Spinal cord (tissue), 10 donors: ENCODE measurements at places on chromosomes 3 and 15.

- no peak for DNase-seq
Measured at GRCh38 chr15:52480990-52481389, 47.7 kb downstream of the MYO5A start.

- DNase-seq, result no peak
Measured at GRCh38 chr3:12371525-12372140, 82.8 kb downstream of the PPARG start.

DNA sequence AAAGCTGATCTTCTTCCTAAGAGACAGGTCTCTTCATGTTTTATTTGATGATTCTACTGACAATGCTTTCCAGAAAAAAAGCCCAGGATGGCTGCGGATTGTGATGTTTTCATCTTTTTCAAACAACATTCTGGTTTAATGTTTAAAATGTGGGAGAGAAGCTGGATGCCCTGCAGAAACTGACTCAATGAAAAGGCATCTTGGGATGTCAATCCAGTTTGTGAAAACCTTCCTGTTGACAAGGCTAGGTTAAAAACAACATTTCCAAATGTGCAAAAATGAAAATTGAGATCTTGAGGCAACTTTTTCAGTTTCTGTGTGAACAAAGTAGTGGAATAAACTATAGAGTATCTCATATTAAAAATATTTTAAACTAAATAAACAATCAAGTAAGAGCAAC, 156.0 kb upstream of the MRPL3 start:
- no peak for DNase-seq

DNA sequence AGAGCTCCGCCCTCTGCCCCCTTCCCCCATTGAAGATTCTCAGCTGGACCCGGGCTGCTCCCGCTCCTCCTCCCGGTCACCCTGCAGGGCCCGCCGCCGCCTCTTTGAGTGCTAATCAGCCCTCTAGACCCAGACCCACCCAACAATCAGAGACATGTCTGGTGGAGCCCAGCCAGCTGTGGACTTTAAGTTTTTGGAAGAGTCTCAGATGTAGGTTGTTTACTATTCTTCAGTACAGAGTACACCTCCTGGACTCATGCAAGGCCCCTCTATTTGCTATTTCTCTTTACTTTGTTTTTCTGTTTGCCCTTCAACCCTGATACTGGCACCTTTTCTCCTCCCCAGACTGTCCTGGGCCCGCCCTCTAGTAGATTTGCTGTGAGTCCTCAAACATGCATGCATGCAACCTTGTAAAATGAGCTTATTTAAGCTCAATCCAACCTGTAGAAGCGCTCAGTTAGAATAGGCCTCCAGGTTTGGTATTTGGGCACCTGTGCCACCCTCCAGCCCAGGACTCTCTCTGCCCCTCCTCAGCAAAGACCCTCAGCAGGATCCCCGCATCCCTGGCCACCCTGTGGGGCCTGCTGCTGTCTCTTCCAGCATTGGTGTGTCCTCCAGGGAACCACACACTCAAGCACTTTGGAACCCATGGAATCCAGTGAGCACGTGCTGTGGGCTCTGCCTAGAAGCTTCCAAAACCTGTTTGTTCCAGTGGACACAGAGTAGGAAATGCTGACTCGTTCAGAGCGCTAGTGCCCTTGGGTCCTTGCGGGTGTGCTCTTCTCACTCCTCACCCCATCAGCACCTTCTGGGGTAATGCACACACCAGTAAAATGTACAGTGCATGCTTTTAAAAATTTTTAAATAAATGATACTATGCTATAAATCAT, 4.6 kb downstream of the PRR23E start:
- no peak for DNase-seq

- DNase-seq, result no peak
Measured at GRCh38 chr15:93614386-93615104, 525.5 kb upstream of the RGMA start.

DNA sequence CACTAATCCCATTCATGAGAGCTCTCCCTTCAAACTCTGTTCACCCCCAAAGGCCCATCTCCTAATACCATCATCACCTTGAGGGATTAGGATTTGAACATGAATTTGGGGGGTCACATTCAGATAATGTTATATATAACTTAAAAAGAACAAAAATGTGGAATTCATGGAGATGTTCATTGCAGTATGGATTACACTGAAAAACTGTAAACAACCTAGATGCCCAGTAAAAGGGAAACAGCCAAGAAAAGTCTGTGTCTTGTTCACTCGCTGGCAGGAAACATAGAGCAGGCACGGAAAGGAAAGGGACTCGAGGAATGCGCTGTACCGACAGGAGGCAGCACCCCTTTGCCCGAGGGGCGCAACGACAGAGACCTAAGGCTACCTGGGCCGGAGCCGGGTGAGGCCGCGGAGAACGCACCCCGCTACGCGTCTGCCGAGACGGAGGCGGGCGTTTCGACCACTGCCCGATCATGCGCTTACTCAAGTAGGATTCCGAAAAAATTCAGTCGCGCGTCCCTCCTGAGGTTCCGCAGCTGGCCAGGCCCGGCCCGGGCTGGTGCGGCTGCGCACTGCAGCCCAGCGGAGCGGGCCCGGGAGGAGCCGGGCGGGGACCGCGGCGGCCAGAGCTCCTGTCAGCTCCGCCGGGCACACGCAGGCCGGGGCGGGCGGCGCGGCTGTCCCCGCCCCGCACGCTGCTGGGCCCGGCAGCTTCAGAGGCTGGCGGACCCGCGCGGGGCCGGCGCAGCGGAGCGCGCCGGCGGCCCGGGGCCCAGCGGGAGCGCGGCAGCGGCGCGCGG, 862 bp upstream of the MAN2A2 start:
- DNase-seq, result peak; percentile 56

DNA sequence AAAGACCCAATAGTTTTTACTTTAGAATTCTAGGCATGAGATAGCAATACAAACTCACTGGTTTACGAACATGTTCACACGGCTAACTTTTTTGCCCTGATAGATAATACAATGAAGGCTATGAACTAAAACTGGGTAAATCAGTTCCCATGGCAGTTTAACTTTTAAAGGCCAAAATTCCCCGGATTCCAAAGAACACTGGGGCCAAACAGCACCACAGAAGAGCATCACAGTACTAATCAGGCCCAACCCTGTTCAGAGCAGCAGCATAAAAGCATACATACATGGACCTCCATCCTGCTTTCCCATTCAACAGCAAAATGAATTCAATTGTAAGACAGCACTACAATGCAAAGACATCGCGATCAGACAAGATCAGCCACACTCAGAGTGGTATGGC, 540.3 kb upstream of the CCDC54 start:
- DNase-seq, result no peak

DNA sequence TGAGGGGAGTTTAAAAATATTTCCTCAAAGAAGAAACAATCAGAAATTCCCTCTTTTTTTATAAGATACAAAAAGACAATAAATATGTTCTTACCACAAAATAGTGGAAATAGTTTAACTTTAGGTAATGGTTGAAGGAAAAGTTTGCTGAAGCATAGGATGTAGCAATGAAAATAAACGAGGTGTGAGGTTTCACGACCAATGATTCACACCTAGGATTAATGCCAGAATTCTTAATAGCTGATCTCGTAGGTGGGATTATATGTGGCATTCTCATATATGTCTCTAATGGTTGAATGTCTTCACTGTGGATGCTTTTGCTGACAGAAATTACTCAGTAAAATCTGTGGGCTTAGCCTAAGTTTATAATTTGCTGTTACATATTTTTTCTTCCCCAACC, 467.7 kb downstream of the FGF12 start:
- no peak for DNase-seq

DNA sequence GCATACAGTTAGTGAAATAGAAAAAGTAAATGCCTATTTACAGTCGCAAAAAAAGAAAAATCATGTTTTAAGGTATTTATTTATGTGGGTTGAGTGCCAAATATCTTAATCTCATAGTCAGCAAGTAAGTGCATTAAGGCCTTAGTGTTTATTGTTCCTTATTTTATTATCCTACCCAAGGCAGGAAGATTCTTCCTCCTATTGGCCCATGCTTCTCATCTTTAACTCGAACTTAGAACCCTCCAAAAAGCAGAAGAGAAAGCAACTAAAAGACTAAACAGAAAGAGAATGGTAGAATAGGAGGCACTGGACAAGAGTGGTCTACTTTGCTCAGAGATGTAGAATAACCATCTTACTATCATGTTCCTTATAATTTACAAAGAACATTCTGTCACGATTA, 7.5 kb downstream of the RFX7 start:
- no peak for DNase-seq

DNA sequence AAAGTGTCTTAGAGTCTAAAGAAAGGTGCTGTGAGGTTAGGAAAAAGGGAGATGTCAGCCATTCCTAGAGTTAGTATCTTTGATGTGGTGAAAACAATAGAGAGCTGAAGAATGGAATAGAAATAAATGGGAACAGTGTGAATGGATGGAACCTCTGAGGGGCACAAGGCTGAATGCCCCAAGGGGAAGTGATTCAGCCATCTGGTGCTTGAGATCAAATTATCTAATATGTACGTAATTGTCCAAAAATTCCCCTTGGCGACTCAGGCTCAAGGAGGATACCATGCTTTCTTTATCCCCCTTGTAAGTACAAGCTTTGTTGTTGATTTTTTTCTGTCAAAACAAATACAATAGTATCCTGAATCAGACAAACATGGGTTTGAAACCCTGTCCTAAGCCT, 361.6 kb downstream of the LSAMP start:
- no peak for DNase-seq

- no peak for DNase-seq
Measured at GRCh38 chr3:34013818-34014570, 215.6 kb downstream of the PDCD6IP start.

GRCh38 chr3:171013822-171014748, 12.4 kb downstream of the SLC2A2 start:
- DNase-seq, result no peak

- no peak for DNase-seq
Measured at GRCh38 chr3:128850544-128850943, 28.9 kb upstream of the ACAD9 start.

GRCh38 chr15:100920516-100921135, 1.5 kb downstream of the LRRK1 start:
- DNase-seq, result no peak

DNA sequence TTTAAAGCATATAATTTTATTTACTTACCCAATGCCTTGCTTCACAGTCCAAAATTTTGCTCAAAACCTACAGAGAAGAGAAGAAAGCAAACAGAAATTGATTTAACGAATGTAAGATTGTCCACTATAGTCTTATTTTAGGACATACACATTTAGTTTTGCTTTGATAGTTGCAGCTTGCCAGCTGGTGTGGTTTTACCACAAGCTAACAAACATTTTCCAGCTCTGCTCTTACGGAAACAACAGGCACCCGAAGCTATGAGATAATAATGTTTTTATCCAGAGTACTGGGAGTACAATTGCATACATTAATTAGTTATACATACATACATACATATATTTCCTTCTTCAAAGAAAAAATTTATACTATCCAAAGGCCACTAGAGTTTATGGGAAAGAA, 10.4 kb downstream of the BCL6 start:
- DNase-seq, result no peak

- DNase-seq, result no peak
Measured at GRCh38 chr3:25573386-25574171, 91.1 kb downstream of the TOP2B start.

DNA sequence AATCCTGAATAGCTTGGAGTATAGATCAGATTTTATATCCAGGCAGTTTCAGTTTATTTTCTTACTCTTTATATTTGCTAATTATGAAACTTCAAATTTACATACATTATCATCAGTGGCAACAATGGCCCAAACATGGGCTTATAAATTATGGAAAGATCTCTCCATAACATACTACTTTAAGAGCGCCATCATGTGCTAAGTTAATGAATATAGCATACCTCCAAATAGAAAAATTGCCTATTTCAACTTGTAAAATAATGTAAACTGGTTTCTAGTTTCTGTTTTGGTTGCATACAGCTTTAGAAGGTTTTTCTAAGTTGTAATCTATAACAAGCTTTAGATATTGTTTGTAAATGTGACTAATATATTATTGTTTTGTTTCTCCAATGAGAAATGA, 531.3 kb upstream of the UBE2E2 start:
- DNase-seq, result no peak

GRCh38 chr3:71752831-71753700, 589 bp upstream of the GPR27 start:
- DNase-seq, result no peak

DNA sequence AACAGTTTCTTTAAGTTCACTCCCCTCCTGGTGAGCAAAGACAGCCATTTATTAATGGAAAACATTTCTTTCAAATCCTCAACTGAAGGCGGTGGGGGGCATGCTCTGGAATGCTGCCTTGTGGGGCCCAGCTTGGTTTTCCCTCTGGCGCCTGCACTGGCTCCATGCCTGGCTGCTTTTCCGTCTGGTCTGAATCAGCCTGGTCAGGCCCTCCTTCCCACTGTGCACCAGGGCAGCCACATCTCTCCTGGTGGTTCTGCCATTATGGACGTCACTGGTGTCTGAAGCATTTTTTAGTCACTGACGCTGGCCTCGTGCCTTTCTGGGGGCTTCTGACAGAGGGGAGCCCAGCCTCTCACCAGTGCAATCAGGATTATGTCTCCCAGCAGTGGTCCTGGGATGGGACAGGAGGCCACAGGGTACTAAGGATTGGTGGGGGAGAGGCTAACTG, 57.6 kb upstream of the APEH start:
- DNase-seq, result no peak

DNA sequence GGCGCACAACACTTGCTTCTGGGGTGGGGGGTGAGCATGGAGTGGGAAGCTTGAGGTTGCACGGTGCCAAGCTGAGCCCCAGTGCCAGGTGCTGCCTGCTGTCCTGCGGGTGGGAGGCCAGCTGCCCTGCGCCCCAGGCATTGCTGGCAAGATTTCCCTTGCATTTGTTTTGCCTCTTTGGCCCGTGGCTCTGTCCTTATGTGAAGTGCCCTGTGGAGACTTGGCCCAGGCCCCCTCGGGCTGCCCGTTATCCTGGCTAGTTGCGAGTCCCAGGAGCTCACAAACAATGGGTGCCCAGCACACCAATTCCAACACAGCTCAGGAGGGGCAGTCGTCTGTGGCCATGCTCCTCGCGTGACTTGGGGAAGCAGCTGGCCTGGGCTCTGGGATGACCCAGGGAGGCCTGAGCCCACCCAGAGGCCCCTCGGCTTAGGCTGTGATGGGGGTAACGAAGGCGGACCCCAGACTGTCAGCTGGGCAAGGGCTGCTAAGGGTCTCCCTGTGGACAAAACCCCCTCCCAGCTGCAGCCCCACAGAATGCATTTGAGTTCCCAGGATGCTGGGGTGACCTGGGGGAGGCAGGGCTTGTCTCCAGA, 5.9 kb downstream of the C3orf22 start:
- no peak for DNase-seq

- peak; percentile 4 for DNase-seq
Measured at GRCh38 chr3:111577798-111578685, 17.1 kb downstream of the ZBED2 start.

DNA sequence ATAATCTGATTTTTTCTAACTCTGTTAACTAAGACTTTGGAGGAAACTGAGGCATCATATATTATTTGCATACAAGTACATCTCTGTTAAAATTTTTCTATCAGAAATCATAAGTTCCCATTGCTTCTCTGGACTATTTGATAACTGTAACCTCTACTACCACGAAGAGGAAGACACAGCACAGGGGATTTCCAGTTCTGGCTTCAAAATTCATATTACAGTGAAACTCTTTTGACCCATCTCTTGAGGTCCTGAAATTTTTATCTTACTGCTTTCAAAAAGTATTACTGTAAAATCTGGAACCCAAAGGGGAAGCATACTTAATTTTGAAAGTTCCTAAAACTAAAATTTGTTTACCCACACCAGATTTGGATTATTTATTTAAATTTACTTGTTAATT, 4.2 kb downstream of the PLSCR1 start:
- no peak for DNase-seq

- no peak for DNase-seq
Measured at GRCh38 chr3:85193565-85193964, 234.8 kb downstream of the CADM2 start.

GRCh38 chr15:67781061-67781460, 44.2 kb upstream of the SKOR1 start:
- no peak for DNase-seq
